COR-L47 (cell line): ENCODE measurements at places on chromosomes 4 and X.

- DNase-seq, result no peak
Measured at GRCh38 chr4:10080589-10081217, 35.9 kb downstream of the WDR1 start.

DNA sequence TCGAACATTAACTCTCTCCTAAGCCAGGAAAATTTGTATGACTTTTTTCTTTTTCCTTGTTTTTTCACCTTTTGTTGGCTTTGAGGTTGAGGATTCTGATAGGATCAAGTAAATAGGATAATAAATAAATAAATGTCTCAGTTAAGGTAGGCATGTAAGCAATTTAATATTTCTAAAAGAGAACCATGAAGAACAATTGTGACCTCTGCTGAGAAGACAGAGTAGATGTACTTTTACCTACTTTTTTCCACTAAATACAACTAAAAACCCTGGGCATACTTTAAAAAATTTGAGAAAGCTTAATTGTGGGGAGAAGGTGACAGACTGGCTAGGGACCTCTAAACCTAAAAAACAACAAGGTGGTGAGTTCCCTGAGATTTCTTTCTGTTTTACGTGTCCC lies 31.6 kb upstream of the CLNK start:
- no peak for DNase-seq

DNA sequence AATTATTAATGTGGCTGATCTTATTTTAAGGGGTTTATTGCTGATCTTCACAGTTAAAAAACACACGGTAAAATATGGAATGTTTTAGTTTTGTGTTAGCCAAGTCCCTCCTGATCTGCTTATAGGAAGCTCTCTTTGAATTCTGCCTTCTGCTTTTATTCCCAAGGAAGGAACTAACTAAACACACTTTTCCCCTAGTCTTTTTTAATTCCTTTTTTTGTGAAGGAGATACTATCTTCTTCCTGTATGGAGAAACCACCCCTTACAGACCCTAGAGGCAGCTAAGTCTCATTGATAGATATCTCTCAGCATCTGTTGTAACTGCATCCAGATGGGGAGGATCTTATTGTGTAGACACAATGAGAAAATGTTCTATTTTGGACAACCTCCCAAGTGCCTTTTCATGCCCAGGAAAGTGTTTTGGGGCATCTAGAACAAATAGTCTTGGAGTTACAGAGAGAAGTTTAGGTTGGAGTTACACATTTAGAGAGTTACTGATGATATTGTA lies 64.4 kb downstream of the AFF1 start:
- DNase-seq, result no peak

GRCh38 chr4:16896881-16897750 lies 1.3 kb downstream of the LDB2 start:
- no peak for DNase-seq

- DNase-seq, result no peak
Measured at GRCh38 chr4:65457011-65457410, 213.3 kb downstream of the EPHA5 start.

DNA sequence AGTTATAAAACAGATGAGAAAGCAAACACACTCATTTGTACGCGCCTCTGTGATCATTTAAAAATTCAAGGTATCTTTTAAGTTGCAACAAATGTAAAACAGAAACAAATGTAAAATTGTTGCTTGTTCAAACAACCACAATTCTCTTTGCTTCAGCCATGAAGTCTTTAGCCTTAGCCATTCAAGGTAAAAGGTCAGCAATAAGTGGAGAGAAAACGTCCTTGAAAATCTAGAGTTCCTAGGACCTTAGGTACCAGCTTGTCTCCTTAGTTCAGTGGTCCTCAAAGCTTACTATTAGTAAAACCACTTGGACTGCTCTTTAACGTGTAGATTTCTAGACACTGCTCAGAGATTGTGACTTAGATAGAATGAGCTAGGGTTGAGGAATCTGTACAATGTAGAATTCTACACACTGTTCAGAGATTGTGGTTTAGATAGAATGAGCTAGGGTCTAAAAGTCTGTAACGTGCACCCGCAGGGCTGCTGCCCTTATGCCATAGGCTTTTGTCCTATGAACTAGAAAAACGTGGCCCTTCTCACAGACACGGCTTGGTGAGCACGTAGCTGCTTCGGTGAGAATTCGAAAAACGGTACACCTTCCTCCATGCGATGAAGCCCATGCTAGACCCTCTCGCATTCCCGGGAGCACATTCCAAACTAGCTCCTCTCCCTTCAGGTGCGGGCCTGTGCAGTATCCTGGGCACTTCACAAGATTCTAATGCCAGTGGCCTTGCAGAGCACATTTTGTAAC lies 1.7 kb downstream of the PLAC8 start:
- no peak for DNase-seq

GRCh38 chrX:20620306-20620705 lies 353.6 kb upstream of the RPS6KA3 start:
- no peak for DNase-seq
